ENCODE measurements at places on chromosomes 1 and 21. TPM values are rescaled to one million over a fixed set of nuclear protein-coding genes. Genes with fewer than 3 reads are reported as not detected.

SFPQ gene
- total RNA-seq, result 352 TPM

ZNF697 gene
- 30.4 TPM for total RNA-seq

SPATA17 gene
- 3.5 TPM for total RNA-seq

- DNase-seq, result no peak
Observed at GRCh38 chr1:211349741-211350140, 23.1 kb downstream of the TRAF5 start.

DNA sequence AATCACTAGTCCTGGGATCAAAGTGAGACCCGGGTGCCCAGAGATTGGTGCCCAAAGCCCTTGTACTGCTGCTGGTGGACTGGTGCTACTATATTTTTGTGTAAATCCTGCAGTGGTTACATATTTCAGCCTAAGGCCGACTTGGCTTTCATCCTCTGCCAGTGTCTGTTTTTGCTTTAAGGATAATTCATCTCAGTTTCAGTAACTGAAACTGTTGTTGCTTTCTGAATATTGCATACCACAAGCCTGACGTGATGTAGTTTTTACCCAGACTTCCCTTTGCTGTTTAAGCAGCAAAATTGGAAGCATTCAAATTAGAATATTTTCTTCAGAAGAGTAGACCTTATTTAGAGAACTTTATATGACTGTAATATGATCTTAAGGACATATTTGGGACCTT, 341.8 kb downstream of the RYR2 start:
- DNase-seq, result no peak

DNA sequence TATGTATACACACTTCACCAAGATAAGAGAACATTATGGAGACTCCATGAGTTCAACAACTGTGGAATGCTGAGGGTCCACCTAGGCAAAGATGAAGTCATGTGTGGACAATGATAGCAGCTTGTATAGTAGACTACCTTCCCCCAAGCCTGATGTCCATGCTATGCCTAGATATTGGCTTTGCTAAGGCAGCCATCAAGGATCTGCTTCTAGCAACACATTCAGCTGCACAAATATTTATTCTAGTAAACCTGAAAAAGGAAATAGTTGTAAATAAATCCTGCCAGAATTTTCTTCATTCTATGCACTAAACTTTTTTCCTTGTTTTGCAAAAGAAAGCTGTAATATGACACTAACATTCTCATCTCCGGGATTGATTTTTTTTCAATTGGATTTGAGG, 7.0 kb upstream of the LPAR3 start:
- DNase-seq, result no peak

GRCh38 chr1:207649210-207649753, 4.3 kb downstream of the CR1L start:
- peak; percentile 17 for DNase-seq

- peak; percentile 97 for DNase-seq
Observed at GRCh38 chr1:178283409-178283808, 189.5 kb downstream of the RASAL2 start.

- DNase-seq, result no peak
Observed at GRCh38 chr21:43608225-43608624, 51.1 kb downstream of the HSF2BP start.

GRCh38 chr1:223486366-223486765, 93.2 kb downstream of the CCDC185 start:
- peak; percentile 32 for DNase-seq

DNA sequence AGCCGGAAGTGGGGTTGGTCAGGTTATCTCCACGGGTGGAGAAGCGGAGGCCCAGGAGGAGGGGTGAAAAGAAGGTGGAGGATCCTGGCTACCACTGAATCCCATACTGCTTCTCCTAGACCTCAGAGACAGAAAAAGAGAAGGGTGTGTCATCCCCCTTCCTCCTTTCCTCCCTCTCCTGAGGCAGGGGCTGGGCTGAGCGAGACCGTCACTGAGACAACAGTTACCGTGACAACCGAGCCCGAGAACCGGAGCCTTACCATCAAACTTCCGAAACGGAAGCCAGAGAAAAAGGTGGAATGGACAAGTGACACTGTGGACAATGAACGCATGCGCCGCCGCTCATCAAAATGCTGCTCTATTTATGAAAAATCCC, 42.1 kb upstream of the NBPF3 start:
- peak; percentile 85 for DNase-seq

- DNase-seq, result no peak
Observed at GRCh38 chr1:85599076-85599491, 18.5 kb downstream of the CCN1 start.

DNA sequence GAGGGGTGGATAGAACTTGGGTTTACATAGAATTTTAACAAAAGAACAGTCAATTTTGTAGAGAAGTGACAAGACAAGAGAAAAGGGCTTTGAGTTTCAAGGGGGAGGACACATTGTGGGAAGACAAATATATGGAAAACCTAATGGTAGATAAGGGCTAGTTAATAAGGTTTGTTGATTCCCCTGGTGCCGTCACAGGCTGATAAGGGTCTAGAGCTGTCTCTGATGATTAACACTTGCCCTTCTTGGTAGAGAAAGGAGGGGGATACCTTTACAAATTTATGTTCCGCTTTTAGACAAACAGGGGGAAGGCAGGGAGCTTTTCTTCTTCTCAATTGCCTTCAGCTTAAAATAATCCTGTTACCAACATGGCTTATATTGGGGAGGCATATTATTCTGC, 124.3 kb downstream of the ETS2 start:
- no peak for DNase-seq

- DNase-seq, result no peak
Observed at GRCh38 chr1:46575300-46575699, 23.9 kb upstream of the KNCN start.

DNA sequence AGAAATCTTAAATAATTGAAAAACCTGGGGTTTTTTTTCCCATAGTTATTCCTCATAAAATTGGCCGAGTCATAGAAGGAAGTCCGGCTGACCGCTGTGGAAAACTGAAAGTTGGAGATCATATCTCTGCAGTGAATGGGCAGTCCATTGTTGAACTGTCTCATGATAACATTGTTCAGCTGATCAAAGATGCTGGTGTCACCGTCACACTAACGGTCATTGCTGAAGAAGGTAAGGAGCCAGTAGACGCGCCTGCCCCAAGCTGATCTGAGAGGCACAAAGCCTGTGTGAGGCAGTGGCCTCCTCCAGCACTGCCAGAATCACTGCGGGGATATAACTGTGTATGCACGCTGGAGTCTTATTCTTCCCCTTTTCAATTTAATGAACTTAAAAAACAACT, 100.3 kb downstream of the PHTF1 start:
- no peak for DNase-seq

GRCh38 chr1:69985901-69986439, 219.4 kb downstream of the LRRC40 start:
- no peak for DNase-seq

GRCh38 chr1:47663286-47663685, 225.4 kb downstream of the FOXD2 start:
- DNase-seq, result no peak

DNA sequence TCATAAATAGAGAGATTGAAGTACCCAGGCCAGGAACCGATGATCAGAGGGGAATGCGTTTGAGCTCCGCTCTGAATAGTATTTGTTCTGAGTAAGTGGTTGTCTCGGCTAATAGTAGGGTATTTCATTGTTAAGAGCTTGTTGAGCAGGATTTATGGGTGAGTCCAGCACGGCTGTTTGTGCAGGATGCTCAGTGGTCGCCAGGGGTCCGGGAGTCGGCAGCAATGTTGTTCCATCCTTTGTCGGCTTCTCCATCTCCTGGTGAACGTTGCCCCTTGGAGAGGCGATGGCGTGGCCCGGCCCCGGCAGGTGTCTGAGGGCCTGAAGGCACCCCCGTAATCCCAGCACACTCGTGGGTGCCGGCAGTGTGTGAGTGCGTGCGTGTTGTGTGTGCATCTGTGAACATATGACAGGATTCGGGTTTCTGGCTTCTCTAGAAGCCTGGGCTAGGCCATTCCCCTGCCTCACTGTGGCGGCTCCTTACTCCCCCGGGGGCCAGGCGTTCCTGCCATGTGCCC, 160.8 kb upstream of the ARHGEF16 start:
- DNase-seq, result no peak

- DNase-seq, result no peak
Observed at GRCh38 chr1:116323491-116323890, 49.6 kb upstream of the ATP1A1 start.

- no peak for DNase-seq
Observed at GRCh38 chr1:110535985-110536384, 17.0 kb upstream of the KCNA10 start.

- peak; percentile 64 for DNase-seq
Observed at GRCh38 chr1:244047621-244048255, 3.3 kb upstream of the ZBTB18 start.

DNA sequence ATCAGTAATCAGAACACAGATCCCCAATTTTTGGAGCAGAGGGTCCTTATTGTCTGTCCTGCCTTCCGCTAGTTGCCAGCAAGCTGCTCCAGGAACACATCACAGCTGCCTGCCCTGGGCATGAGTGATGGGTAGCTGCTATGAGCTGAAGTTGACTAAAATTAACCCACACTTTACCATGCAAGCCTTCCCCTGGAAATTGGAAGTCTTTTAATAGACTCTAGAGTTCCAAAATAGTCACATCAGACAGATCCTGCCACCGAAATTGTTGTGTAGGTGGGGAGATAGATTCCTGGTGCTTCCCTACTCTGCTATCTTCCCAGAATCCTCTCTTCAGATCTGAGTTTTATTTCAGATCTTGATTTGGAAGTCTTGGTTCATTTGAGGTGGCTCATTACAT, 63.1 kb upstream of the GCLM start:
- no peak for DNase-seq

- DNase-seq, result no peak
Observed at GRCh38 chr1:205532026-205532898, 27.8 kb downstream of the CDK18 start.

GRCh38 chr1:27795601-27796000, 22.6 kb downstream of the STX12 start:
- no peak for DNase-seq

GRCh38 chr1:2840036-2840809, 38.7 kb upstream of the TTC34 start:
- DNase-seq, result peak; percentile 56

- peak; percentile 85 for DNase-seq
Observed at GRCh38 chr1:109466452-109467300, at the start of gene SYPL2. SYPL2 (plus strand) TSS chr1:109466546; CDS start chr1:109466844, 298 bp downstream.

- DNase-seq, result no peak
Observed at GRCh38 chr1:69551476-69552324, 16.0 kb upstream of the LRRC7 start.

- no peak for DNase-seq
Observed at GRCh38 chr1:184418652-184419349, 32.0 kb downstream of the C1orf21 start.

Measured in GM23338 (cell line).